NCI-H1417 treated with DMSO at 0.1 percent for 48 hours (cell line): ENCODE measurements at places on chromosomes 12 and 14.

DNA sequence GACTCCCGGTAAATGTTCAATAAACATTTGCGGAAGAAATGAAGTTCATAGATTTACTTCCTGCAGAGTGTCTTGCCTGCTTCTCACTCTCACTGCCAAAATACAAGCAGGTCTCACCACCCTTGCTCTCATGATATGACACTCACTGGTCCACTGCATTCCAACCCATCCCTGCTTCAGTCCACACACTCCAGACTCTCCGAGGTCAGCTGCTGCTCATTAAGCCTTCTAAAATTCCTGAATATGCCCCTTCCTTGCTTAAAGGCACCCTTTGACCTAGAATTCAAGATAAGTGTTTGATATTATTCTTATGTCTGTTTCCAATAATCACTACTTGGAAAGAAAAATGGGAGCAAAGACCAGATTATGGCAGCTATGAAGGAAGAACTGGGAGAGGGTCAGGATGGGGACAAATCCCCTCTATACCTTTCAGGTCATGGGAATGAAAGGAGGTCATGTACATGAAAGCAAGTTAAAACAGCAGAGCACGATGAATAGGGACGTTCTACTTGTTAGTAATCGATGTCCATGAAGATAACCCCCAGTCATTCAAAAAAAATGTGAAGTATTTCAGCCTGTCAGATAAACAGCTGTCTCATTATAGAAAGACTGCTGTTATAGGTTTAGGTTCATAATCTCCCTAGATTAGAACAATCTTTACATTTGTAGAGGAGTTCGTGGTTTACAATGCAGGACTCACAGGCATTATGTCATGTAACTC, 10.5 kb upstream of the NID2 start:
- DNase-seq, result no peak

DNA sequence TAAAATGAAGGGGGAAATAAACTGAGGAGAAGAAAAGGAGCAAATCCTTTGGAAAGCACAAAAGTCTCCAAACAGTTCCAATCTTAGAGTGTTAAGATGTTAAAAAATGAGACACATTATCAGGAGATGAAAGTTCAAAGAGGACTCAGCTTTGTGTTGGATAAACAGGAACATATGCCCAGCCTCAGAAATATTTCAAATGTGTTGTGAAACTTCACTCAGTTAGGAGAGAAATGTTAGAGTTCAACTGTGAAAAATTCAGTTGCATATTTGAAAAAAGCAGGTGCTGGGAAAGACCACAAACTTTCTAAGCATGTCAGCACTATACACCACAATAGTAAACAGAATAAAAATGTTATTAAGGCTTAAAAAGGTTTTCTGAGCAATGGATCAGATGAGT, 136.8 kb upstream of the PRKD1 start:
- DNase-seq, result no peak

DNA sequence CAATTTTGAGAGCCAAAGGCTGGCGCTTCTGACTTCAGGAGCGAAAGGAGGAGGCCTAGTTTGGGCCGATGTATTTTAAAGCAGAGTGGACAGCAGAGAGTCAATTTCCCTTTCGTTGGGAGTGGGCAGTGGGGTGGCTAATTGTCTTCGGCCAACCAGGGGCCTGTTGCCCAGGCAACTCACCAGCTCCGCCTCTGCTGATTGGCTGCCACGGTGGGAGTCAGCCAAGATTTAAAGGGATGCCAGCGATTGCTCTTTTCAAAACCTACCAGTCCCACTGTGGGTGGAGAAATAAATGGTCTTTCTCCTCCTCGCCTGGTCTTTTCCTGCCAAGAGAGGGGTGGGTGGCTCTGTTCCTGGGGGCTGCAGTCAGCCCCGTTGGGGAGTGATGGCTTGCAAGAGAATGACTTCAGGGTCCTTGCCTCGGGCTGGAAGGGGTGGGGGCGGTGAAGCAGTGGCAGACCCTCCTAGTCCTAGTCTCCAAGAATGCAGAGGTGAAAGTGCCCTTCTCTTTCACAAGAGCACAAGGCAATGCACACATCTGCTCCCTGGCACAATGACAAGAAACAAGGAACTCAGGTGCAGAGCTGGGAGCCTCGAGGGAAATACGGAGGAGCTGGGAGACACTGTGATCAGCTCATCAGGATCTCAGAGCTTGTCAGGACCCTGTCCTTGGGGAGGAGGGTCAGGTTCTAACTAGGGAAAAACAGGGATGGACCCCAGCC, 37.7 kb downstream of the RASAL1 start:
- DNase-seq, result no peak

GRCh38 chr12:93563807-93564538, 8.5 kb upstream of the SOCS2 start:
- no peak for DNase-seq

GRCh38 chr12:4148418-4149056, 125.0 kb upstream of the CCND2 start:
- DNase-seq, result no peak

- no peak for DNase-seq
These were observed 326.1 kb downstream of the CACNA1C start for GRCh38 chr12:2378835-2379330.

DNA sequence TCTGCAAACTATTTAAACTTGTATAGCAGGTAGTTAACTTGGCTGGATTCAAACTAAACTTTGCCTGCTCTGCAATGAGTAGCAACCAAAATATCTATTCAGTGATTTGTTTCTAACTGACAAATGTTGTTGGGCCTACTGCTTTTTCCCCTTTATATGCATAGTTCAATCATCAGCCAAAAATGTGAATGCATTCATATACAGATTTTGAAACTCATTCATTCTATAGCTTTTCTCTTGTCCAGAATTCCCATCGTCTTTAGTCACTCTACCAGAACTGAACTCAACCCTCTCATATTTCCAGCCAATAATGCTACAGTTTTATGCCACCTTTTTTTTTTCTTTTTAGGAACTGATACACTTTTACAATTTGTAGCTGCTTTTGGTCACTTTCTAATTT, 599.8 kb downstream of the RPL10L start:
- DNase-seq, result no peak

DNA sequence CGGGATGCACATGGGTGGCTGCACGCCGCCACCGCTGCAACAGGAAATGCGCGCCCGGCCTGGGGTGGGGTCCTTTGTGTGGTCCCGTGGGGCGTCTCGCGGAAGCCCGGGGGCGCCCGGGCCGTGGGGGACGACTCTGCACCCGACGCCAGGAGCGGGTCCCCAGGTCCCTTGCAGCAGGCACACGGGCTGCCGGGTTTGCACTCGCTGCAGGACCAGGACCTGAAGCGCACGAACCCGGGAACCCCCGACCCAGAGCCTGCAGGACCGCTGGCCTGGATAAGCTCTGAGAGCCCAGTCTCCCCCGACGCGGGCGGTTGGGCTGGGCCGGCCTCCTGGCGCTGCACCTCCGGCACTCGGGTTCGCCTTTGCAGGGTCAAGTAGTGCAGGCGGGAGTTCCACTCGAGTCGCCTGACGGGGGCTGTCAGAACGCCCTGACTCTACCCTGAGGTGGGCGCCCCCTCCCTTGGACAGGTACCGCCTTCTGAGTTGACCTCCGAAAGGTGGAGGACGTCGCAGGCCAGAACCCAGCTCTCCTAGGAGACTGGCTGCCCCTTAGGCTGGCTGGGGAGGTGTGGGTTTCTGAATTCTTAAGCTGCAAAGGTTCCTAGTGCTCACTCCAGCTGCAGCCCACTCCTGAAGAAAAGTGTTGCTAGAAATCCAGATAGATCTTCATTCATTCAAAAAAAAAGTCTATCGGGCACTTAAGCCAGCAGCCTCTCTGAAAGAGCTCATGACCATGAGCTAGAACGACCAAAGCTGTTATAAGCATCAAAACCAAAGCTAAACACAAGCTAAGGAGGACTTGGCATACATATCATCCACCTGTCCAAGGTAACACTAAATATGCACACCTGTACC, 68.0 kb downstream of the RNF34 start:
- no peak for DNase-seq

DNA sequence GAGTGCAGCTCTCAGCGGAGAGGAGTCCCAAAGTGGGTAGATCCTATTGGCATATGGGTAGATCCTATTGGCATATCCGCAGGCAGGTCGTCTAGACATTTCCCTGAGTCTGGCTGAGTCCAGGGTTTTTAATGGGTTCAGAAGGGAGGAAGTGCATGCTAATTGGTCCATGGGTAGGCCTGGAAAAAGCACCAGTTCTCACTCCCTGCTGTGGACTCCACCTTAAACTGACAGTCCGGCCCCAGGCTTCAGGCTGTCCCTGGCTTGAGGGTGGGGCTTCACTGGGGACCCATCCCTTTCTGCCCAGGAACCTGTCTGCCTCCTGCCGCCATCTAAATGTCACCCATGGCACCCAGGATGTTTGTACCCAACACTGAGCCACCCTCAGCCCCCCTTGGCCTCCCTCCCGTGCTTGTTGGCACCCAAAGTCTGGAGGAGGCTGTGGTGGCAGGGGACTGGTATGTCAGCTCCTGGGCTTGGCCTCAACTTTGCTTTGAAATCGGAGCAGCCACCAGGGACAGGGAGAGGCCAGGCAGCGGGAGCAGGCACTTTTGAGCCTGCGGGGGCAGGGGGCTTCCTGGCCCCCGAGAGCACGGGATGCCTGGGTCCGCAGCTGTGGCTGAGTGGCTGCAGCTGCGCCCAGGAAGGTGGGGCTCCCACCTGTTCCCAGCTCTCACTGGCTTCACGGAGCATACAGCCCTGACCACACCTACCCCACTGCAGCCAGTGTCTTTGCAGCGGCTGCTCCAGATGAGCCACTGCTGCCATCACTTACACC, 29.6 kb upstream of the YAF2 start:
- no peak for DNase-seq

DNA sequence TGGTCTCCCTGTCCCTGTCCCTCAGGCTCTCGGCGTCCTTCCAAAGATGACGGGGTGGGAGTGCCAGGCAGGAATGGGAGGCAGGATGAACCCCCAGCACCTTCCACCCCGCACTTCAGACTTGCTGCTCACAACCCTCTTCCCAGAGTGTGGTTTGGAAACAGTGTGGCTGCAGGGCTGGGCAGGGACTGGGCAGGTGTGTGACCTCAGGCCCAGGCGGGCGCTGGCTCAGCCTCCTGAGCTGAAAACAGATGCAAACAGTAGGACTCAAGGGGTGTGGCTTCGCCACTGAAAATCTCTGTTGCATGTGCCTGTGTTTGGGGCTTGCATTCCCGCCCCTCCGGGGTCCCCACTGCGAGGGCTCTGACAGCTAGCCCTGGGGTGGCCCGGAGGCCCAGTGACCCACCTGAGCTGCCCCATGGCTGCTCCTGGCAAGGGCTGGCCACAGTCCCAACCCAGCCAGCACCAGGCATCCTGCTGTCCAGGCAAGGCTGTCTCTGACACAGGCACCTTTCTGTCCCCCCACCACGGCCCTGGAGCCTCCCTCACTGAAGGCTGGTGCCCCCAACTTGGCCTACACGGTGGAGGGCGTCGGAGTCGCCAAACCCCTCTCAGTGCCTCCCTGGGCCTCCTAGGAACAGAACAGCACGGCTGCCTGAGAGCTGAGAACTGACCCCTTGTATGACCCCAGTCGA, 46.1 kb downstream of the BEGAIN start:
- no peak for DNase-seq

DNA sequence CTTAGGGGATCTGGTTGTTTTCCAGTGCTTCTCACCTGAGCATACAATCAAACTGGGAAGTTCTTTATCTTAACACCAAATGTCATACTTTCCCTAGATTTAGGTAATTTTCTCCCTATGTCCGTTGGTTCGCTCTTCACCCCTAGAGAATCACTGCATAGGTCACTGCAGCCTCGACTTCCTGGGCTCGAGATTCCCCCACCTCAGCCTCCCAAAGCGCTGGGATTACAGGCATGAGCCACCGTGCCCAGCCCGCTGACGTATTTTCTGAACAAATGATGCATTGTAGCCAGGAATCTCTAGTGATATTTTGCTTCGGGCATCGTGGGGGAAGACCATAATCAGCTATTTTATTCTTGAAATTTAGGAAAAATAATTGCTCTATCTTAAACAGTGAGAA, 1.1 kb upstream of the RPL41 start:
- no peak for DNase-seq

DNA sequence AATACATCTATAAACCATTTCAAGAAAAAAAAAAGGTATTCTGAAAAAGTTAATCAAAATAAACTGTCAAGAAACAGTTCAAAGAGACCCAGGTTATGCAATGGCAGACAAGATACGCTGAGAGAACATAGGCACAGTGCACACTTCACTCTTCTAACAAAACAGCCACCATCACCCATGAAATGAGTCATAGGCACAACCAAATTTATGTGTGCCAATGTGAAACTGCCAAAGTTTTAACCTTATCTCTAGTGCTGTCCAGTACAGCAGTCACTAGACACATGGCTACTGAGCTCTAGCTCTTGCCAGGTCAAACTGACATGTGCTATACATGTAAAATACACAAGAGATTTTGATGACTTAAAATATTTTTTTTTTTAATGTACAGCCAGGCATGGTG, 1.4 kb downstream of the CEP128 start:
- DNase-seq, result no peak

DNA sequence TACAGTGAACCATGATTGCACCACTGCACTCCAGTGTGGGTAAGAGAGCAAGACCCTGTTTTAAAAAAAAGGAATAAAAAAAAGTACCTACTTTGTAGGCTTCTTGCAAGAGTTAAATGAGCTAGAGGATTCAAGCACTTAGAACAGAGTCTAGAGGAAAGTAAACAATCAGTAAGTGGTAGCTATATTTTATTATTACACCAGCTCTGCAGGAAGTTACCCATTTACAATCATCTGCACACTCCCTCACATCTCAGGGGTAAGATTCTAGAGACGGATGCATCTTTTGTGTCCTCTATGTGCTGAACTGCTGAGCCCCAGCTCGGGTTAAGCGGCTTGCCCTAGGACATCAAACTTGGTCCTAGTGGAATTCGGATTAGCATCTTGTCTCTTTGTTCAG, 67.3 kb downstream of the KCNK10 start:
- no peak for DNase-seq

- DNase-seq, result no peak
These were observed 347 bp downstream of the SYNDIG1L start for GRCh38 chr14:74425525-74426201.

DNA sequence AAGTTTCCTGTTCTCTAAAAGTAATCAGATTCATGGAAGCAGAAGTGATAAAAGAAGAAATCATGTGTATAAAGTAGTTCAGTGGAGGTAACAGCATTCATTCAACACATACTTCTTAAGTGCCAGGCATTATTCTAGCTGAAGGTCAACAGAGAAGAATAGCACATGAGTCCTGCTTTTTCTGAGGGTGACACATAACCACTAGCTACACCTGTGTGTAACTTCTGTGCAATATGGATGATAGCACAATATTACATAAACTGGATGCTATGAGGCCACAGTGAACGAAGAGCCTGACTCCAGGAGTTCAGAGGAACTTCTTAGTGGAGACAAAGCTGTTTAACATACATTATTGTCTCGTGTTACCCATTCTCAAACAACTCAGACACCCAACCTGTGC, 114.3 kb upstream of the PCED1B start:
- no peak for DNase-seq

DNA sequence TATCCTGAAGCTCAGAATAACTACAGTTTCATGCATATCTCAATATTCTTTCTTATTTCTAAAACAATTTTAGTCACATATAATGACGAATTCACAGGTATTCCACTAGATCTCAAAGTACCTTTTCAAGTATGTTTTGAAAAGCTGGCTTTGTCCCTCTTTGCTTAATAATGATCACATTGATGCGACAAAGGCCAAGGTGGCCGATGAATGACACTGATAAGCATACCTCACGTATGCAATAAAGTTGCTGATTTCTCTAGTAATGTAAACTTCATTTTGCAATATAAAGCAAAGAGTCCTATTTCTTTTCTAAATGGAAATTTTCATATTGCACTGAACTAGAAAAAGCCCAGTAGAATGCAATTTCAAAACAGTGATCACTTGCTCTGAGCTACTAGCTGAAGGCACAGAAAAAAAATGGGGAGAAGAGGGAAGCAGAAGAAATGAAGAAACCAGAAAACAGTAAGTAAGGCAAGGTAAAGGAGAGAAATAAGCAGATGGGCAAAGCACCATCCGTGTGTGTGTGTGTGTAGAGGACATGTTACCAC, 29.3 kb downstream of the FGD6 start:
- DNase-seq, result no peak
